ENCODE measurements at places on chromosomes 1 and 21.

GRCh38 chr1:206802401-206802800 is 30.1 kb upstream of the IL10 start:
- no peak for DNase-seq

DNA sequence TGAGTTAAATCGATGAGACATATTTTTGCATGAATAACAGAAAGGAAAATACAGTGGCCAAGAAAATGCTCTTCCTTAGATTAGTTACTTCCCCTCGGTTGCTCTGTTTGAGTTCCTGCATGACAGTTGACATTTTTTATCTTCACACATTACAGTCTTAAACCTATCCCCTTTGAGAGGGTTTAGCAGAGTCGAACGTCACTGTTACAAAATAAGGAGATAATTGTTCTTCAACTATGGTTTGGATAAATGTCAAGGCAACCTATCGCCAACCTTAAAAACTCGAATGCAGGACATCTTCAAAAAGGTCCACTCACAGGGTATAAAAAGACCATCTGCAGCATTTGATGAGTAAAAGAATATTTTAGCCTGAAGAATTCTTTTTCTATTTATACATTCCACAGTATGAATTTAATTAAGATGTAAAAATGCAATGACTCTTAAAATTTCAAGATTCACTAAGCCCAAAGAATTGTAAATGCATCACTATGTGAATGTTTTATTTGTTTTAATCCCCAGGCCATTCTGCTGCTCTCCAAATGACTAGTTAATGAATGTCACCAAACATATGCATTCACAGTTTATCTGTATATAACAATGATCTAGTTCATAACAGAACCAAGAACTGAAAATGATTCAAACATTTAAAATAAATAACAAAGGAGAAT is 68.9 kb upstream of the COL11A1 start:
- DNase-seq, result no peak

- peak; percentile 55 for DNase-seq
These were observed 76.2 kb downstream of the DISC1 start for GRCh38 chr1:231702804-231703203.

- DNase-seq, result no peak
These were observed 9.2 kb downstream of the RAB29 start for GRCh38 chr1:205766038-205766437.

DNA sequence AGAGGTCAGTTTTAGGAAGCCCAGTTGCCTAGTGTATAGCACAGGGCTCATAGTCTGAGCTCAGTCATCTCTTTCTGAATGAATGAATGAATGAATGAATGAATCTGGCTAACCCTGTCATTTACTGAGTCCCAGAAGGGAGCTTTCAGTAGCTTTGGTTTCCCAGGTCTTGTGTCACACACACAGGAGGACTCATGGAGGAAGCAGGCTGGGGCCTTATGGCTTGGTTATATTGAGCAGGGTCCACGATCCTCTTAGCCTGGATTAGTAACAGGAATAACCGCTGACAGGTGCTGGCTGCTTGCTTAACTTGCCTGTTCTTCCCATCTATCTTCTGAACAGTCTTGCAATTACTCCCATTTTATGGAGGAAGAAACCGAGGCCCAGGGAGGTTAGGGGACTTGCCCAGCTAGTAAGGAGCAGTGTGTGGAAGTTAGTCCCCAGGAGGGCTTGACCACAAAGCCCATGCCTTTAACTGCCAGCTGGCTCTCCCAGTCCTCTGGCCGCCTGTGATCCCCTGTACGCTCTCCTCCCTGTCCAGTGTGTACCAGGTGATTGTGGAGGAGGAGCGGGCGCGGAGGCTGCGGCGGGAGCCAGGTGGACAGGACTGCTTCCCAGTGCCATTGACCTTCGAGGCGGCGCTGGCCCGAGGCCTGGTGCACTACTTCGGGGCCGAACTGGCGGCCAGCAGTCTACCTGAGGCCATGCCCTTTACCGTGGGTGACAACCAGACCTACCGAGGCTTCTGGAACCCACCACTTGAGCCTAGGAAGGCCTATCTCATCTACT is 46.0 kb downstream of the PTPRU start:
- no peak for DNase-seq

GRCh38 chr1:110460253-110461220 is 9.6 kb downstream of the PROK1 start:
- peak; percentile 89 for DNase-seq

DNA sequence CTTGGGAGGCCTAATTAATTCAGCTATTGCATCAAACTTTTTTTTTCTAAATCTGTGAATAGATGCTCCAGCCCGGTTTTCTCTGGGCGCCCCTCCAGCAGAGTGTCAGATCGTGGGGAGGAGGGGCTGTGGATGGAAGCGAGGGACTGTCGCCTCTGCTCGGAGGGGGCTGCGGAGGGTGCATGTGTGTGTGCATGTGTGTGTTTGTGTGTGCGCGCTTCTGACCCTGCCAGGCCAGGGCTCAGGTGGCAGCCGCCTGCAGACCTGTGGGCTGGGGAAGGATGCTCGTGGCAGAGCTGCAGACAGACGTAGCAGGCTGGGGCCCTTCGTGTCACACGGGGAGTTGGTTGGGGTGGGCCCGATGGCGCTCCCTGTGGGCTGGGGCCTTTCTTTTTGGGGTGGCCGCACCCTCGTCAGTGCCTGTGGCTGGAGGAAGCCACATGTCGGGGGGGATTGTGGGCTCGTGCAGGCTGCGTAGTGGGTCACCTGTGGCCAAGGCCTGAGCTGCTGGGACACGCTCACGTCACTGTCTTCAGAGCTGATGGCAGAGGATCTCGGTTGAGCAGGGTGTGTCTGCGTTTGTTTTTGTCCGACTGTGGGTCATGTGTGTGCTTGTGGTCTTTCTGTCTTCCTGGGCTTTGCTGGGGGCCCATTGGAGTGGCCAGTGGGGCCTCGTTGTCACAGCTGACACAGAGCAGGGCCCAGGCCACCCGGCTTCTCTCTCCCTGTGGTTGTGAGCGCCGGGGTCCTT is 2.8 kb downstream of the SKI start:
- DNase-seq, result peak; percentile 49

DNA sequence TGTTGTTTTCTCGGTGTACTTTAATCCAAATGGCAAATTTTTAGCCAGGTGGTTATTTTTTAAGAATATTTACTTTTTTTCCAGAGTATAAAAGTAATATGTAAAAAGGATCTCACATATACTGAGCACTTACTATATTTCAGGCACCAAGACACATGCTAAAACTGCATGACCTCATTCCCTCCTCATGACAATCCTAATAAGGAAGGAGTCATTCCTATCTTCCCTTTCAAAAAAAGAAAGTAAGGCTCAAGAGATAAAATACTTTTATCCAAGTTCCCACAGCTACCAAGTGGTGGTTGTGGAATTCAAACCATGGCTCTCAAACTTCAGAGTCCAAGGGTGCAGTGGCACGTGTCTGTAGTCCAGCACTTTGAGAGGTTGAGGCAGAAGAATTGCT is 19.4 kb downstream of the ATP2B4 start:
- DNase-seq, result peak; percentile 29

DNA sequence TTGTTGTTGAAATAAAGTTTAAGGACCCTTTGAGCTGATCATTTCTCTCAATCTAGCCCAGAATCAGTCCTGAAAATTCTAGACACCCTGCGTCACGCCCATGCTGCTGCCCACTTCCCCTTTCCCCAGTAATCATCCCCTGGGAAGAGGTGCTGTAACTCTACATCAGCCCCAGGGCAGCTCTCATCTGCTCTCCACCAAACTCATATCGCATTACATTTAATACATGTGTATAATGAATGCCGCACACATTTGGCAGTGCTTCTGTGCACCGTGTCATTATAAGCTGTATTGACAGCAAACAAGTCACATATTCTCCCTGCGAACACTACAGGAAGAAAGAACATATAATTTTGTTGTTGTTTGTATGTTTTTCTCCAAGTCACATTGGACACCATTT is 539.7 kb upstream of the DAB1 start:
- DNase-seq, result no peak

GRCh38 chr1:117537291-117537920 is 68.4 kb upstream of the TENT5C start:
- DNase-seq, result no peak

- DNase-seq, result peak; percentile 49
These were observed 65.0 kb downstream of the ABL2 start for GRCh38 chr1:179164494-179164893.

GRCh38 chr1:154623358-154623757 is 15.4 kb upstream of the ADAR start:
- no peak for DNase-seq

DNA sequence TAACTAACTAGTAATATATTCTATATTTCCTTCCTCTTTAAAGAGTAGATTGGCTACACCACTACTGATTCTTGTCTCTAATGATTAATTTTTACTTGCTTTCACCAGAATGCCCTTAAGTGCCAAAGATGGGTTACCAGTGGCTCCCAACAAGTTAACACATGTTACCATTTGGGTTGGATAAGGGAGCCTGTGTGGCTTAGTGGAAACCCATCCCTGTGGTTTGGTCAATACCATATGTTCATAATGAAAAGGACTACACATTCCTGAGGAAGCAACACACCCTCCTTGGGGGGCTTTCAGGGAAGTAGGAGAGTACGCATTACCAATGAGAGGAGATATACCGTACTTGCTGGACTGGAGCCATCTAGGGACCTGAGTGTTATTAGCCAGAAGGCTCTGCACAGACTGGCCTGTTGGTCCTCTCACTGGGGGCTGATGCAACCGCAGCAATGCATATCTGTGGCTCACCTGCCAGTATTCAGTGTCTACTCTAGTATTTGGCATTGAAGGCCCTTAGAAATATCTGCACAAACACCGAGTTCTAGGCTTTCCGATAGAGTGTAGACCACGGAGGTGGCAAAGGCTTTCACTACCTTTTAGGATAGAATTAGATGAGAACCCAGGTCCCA is 29.3 kb upstream of the PLXNA2 start:
- DNase-seq, result no peak

DNA sequence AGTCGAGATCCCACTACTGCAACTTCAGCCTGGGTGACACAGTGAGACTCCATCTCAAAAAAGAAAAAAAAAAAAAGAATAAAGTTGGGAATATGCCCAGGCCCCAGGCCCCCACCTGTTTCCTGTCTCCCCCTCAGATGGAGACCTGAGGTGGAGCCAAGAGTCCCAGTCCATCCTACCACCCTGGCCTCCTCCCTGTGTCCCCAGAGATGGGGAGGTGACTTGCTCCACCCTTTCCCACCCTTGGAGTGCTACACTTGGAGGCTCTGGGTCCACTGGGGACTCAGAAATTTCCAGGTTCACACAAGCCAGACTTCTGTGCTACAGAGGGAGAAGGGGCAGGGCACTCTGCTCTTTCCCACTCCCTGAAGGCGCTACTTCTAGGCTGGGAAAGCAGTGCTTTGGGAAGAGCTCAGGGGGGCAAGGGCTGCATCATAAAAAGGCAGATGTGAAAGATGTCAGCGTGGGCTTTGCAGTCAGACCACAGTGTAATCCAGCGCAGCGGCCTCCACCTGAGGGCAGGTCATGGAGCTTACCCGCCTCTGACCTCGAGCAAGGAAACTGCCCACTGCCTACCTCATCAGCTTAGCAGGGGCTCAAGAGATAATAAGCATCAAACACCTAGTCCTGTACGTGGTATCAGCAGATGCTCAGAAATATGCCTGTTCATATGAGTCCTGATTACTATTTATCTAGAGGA is 13.4 kb downstream of the TMEM63A start:
- no peak for DNase-seq

DNA sequence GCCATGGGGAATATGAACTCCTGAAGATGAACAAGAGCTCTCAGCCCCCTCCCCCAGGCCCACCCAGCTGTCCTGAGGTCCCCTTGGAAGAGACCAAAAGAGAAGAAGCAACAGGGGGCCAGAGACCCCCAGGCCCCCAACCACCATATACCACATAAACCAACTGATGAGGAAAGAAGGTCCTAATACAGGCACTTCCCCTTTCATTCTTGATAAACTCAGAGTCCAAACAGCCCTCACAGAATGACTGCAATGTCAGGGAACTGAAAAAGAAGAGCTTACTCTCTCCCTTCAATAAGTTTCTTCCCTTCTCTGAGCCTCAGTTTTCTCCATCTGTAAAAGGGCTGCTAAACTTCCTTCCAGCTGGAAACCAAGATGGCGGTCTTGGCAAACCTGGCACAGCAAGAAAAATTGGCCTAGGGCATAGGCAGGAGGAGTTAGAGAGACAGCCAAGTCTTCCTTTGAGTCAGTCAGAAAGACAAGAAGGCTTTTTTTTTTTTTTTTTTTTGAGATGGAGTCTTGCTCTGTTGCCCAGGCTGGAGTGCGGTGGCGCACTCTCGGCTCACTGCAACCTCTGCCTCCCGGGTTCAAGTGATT is 90.5 kb downstream of the VWA5B1 start:
- DNase-seq, result no peak

DNA sequence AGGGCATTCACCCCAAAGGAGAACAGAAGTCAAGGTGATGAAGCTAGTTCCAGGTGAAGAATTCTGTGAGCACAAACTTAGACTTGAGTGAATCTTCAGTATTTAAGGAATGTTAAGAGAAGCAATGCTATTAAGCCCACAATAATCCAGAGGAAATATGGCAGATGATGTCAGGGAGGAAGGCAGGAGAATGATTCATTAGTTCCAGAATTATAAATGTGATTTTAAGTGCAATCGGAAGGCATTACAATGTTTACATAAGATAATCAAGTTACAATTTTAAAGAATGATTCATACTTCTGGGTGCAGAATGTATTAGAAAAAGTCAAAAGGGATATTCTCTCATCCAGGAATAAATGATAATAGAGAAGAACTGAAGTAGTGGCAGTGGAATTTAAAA is 545.2 kb upstream of the BRINP3 start:
- peak; percentile 51 for DNase-seq

- DNase-seq, result no peak
These were observed 52.8 kb downstream of the TRIM11 start for GRCh38 chr1:228353601-228354371.

GRCh38 chr1:241603731-241604245 is 36.4 kb downstream of the CHML start:
- DNase-seq, result peak; percentile 70

GRCh38 chr1:232390590-232390989 is 239.3 kb downstream of the SIPA1L2 start:
- no peak for DNase-seq

DNA sequence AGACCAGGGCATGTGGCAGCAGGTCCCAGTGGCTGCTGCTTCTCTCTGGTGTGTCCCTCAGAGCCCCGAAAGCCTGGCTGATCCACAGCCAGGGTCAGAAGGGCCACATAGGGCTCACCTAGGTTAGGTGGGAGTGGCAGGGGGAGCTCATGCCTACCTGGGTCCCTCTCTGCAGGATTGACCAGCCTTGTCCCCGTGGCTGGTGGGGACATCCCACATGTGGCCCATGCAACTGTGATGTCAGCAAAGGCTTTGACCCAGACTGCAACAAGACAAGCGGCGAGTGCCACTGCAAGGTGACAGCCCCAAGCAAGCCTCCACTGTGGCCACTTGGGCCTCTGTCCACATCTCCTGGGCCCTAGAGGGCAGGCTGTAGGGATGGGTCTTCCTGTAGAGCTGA is 15.7 kb downstream of the CELSR2 start:
- no peak for DNase-seq

- peak; percentile 82 for DNase-seq
These were observed 98.0 kb downstream of the LMO4 start for GRCh38 chr1:87426463-87427249.
